ENCODE measurements at places on chromosomes 5 and 9.

- no peak for DNase-seq
Observed at GRCh38 chr9:112831281-112831851, 59.3 kb downstream of the SLC46A2 start.

DNA sequence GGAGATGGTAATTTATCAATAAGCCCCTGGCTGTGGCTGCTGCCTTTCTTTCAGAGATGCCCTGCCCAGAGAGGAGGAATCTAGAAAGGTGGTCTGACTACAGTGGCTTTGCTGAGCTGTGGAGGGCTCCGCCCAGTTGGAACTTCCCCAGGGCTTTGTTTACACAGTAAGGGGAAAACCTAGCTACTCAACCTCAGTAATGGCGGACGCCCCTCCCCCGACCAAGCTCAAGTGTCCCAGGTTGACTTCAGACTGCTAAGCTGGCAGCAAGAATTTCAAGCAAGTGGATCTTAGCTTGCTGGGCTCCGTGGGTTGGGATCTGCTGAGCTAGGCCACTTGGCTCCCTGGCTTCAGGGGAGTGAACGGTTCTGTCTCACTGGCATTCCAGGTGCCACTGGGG, 865.4 kb upstream of the ACO1 start:
- peak; percentile 48 for DNase-seq

GRCh38 chr5:159049844-159050315, 49.8 kb downstream of the EBF1 start:
- no peak for DNase-seq

DNA sequence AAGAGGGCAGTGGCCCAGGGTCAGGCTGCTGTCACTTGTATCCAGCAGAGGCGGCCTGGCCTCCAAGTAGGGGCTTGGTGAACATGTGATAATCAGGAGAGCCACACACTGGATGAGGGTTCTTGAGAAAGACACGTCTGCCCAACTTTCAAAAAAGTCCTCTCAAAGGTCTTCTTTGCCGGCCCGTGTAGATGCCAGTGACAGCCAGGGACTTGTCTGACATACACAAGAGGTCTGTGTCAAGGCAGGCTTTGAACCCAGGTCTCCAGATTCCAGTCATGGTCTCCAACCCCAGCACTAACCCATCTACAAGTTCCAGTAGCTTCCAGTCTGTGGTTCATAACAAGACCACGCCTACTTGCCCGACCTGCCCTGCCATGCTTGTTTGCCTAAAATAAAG, 7.9 kb upstream of the AMBP start:
- DNase-seq: no peak

- DNase-seq: no peak
Observed at GRCh38 chr5:154118893-154119336, 71.6 kb upstream of the GALNT10 start.

DNA sequence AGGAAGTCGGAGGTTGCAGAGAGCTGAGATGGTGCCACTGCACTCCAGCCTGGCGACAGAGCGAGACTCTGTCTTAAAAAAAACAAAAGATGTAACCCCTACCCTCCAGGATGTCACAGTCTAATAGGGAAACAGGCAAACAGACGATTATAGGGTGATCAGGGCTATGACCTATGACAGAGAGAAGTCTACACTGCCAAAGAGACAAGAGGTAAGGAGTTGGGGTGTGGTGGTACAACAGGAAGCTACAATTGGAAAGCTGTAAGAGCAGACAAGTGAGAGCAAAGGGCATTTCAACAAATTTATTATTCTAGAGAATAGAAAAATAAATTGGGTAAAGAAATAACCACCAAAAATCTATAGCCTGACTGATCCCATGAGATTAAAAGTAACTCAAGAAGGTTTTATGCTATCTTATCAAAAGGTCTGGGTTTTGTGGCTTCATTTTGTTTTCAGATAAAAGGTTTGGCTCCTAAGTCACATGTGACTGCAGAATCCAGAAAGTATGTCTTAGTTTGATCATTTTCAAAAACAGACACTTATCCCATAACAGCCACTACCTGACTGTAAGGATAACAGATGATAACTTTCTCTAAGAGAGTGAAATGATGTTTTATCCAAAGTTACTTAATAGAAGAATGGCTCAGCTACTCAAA, 7.3 kb downstream of the CDC26 start:
- DNase-seq: no peak

- no peak for DNase-seq
Observed at GRCh38 chr9:136160381-136160841, 41.7 kb upstream of the TMEM250 start.

DNA sequence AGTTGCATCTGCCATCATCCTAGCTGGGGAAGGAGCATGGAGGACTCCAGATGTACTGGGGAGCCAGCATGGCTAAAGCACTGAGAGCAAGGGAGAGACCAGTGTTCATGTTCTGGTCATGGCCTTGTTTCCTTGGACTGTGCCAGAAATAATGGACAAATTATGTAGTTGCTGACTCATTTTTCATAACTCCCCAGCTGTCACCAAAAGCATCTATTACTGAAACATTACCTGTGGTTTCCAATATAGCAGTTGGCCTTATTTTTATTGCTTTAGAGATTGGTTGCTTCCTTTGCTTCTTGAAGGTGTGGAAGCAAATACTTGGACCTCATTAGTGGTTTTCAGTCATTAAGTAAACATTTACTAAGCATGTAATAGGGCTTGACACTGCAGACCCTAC, 11.3 kb downstream of the RALGPS1 start:
- no peak for DNase-seq

DNA sequence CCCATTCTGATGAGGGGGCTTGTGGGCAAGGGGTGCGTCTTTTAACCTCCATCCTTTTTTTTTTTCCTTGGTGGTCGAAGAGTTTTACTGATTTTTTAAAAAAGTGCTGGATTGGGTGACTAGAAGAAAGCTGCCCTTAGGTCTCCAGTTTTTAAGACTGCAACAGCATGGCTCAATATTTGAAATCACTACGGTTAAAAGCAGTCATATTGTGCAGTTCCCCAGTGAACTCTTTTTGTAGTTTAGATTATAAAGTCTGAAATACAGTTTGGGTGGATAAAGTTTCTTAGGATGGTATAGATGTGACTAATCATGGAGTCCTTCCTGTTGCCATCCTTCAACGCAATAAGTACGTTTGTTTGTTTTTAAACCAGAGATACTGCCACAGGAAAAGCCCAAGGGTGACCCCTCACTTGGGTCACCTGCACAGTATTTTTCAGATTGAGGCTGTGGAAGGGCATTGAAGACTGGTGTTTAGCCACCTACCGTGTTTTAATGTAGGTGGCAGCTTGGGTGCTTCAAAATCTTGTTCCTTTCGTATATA, 520 bp upstream of the DHFR start:
- DNase-seq: no peak

GRCh38 chr5:167743695-167744464, 547.6 kb upstream of the WWC1 start:
- DNase-seq: no peak

GRCh38 chr5:135218790-135219568, 180.1 kb downstream of the MACROH2A1 start:
- no peak for DNase-seq

DNA sequence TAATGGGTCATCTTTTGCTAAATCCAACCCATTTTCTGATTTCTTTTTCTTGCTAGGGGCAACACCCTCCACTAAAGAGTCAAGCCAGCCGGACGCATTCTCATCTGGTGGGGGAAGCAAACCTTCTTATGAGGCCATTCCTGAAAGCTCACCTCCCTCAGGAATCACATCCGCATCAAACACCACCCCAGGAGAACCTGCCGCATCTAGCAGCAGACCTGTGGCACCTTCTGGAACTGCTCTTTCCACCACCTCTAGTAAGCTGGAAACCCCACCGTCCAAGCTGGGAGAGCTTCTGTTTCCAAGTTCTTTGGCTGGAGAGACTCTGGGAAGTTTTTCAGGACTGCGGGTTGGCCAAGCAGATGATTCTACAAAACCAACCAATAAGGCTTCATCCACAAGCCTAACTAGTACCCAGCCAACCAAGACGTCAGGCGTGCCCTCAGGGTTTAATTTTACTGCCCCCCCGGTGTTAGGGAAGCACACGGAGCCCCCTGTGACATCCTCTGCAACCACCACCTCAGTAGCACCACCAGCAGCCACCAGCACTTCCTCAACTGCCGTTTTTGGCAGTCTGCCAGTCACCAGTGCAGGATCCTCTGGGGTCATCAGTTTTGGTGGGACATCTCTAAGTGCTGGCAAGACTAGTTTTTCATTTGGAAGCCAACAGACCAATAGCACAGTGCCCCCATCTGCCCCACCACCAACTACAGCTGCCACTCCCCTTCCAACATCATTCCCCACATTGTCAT, 72.0 kb downstream of the NUP214 start:
- no peak for DNase-seq

DNA sequence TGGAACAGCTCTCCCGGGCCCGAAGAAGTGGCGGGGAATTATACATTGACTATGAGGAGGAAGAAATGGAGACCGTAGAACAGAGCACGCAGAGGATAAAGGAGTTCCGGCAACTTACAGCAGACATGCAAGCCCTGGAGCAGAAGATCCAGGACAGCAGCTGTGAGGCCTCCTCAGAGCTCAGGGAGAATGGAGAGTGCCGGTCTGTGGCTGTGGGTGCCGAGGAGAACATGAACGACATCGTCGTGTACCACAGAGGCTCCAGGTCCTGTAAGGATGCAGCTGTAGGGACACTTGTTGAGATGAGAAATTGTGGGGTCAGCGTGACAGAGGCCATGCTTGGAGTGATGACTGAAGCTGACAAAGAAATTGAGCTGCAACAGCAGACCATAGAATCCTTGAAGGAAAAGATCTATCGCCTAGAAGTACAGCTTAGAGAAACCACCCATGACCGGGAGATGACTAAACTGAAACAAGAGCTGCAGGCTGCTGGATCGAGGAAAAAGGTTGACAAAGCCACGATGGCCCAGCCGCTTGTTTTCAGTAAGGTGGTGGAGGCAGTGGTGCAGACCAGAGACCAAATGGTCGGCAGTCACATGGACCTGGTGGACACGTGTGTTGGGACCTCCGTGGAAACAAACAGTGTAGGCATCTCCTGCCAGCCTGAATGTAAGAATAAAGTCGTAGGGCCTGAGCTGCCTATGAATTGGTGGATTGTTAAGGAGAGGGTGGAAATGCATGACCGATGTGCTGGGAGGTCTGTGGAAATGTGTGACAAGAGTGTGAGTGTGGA, 129.5 kb upstream of the DMRT1 start:
- no peak for DNase-seq

GRCh38 chr5:149550594-149551226, 529 bp downstream of the CSNK1A1 start:
- DNase-seq: peak; percentile 36

DNA sequence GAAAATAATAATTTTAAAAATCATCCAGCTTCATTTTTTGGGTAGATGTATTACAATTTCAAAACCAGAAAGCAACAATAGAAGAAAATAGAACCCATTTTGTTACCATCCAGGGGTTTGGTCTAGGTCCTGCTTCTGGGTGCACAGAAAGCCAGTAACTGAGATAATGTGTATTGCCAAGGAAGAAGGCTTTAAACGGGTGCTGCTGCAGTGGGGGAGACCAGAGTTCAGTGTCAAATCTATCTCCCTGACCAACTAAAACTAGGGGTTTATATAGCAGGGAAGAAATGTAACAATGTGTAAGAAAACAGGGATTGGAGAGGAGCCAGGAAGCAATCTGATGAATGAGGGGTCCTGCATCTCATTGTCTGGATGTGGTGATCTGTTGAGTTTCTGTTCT, 17.5 kb upstream of the MPDZ start:
- no peak for DNase-seq

DNA sequence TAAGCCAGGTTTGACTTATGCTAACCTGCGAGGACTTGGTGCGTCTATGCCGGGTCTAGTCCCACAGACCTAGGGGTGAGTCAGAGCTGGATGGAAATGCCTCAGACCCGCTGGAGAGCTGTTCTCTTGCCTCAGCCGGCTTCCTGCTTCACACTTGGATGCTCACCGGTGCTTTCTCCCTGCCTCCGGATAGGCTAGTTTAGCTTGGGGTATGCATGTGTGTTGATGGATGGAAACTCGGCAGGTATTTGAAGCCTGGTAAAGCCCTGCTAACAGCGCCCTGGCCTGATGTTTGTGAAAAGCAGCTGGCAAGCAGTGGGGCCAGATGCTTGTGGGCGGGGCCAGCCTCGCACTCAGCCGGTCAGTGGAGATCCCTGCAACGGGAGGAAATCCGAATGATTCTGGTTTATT, 29.3 kb downstream of the PRRC2B start:
- DNase-seq: peak; percentile 18

GRCh38 chr9:7366121-7366520, 433.5 kb downstream of the DMAC1 start:
- no peak for DNase-seq

GRCh38 chr9:88280816-88281382, 107.3 kb upstream of the SPIN1 start:
- peak; percentile 21 for DNase-seq

- no peak for DNase-seq
Observed at GRCh38 chr9:87461256-87461655, 36.4 kb upstream of the DAPK1 start.

DNA sequence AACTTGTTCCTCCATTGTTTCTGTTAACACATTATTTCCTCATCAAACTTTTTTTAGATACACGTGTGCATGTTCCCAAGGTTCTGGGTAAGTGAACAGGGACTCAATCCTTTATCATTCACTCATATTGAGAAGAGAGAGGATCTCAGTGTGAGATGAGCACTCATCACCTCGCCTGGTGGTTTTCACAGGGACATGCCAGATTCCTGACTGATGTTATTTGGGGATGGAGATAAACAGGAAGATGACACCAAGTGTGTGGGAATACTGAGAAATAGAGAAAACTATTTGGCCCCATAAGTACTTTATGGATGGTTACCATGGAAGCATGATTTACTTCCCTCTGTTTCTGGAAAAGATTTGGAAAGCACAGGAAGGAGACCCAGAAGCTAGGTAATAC, 533.3 kb upstream of the DMAC1 start:
- DNase-seq: no peak

- no peak for DNase-seq
Observed at GRCh38 chr5:26530305-26530704, 508.1 kb downstream of the CDH9 start.

DNA sequence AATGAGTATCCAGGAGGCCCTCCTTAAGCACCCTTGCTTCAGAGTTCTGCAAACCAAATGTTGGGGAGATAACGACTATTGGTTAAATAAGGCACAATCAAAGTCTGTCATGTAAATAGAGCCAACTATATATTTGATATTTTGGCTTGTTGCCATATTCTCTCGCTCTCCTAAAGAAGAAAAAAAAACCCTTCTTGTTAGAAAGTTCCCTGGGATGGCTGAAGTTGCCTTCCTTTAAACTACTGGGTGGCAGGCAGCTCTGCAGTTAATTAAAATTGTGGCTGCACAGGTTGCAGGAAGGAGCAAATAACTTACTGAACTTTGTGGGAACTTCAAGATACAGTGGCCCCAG, 227.0 kb upstream of the ANKRD55 start:
- DNase-seq: no peak

DNA sequence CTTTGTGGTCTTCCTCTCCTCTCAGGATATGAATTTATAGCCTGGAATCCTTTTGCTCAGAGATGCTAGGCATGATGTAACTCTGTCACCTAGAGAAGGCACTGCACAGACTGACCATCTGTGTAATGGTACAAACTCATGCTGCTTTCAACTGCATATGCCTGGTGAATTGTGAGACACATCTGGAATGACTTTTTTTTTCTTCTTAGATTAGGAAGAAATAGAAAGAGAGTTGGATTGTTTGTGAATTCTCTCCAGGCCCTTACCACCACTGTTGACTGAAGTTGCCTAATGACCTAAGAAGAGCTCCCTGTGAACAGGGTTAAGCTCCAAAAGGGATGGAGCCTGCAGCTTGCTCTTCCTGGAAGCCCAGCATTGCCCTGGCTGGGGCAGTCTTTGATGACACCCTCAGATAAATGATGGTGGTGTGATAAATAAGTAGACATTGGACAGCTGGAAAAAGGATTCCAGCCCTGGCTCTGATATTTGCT, 47.8 kb upstream of the TRIM32 start:
- DNase-seq: no peak

GRCh38 chr9:89430995-89431394, 66.9 kb downstream of the SEMA4D start:
- DNase-seq: no peak

All from activated CD4-positive, alpha-beta T cell treated with anti-CD3 and anti-CD28 coated beads for 48 hours (primary cell).